ENCODE measurements at places on chromosomes 5 and 9. TPM values are rescaled to one million over a fixed set of nuclear protein-coding genes. Genes with fewer than 3 reads are reported as not detected.
A peak's percentile ranks its signal among the peaks of the same experiment; 100 is the strongest.

Gene IFNA16
- not detected for total RNA-seq

Gene CDC25C
- total RNA-seq, result 0.13 TPM

Gene ARHGEF39
- total RNA-seq, result not detected

Gene HMCN2
- total RNA-seq, result 2.8 TPM

Gene COL27A1
- 11.3 TPM for total RNA-seq

- no peak overlapping the region for H3K4me3 ChIP-seq
- H3K36me3 ChIP-seq, result no peaks in the 10 kb centered on the region
- no peaks in the 10 kb centered on the region for H3K27me3 ChIP-seq
- no peak for DNase-seq
- peaks cover 17% of the 10 kb centered on the region for H3K4me1 ChIP-seq
These were observed 189.5 kb downstream of the SEMA5A start for GRCh38 chr5:9356351-9356825.

DNA sequence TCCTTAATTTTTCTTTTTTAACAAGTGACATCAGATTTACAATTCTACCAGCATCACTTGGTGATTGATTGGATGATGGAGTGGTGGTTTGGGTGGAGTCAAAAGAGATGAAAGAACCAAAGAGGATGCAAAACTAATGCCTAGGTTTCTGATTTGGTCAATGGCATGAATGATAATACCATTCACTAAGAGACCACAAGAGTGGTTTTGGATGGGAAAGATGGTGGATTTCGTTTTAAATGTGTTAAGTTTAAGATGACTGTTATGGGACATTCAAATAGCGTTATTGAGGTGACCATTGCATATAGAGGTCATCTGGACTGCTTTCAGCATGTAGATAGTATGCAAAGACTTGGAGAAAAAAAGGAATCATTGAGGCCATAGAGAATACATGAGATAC, 3.6 kb downstream of the SMC5 start:
- H3K36me3 ChIP-seq, result no peaks in the 10 kb centered on the region
- no peaks in the 10 kb centered on the region for H3K27me3 ChIP-seq
- peaks cover 18% of the 10 kb centered on the region for H3K4me1 ChIP-seq
- H3K27ac ChIP-seq, result no peak overlapping the region
- H3K4me3 ChIP-seq, result no peak overlapping the region

GRCh38 chr9:135350003-135350315, 129.6 kb upstream of the PPP1R26 start:
- no peak overlapping the region for H3K4me3 ChIP-seq
- DNase-seq, result no peak
- H3K4me1 ChIP-seq, result no peaks in the 10 kb centered on the region
- no peaks in the 10 kb centered on the region for H3K36me3 ChIP-seq

DNA sequence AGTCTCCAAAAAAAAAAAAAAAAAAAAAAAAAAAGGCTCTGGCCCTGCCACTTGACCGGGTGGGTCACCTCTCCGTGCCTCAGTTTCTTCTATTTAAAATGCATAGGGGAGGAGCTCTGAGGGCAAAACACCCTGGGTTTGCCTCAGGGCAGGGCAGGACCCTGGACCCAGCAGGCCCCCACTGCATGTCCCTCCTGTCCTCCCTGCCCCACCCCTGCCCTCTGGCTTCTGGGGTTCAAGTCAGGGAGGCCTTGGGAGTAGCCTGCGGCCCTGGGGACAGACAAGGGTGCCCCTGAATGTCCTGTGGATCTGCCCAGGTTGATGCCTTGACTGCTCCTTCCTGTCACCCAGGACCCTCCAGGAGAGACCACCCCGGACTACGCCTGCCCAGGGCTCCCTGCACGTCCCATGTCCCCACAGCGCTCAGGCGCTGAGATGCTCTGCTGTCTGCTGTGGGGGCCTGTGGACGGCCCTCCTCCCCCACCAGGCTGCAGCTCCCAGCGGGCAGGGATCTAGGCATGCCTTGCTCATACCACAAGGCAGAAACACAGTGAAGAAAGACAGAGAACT, 35.4 kb downstream of the ADAMTS2 start:
- H3K36me3 ChIP-seq, result no peaks in the 10 kb centered on the region
- H3K27ac ChIP-seq, result no peak overlapping the region
- peaks cover 11% of the 10 kb centered on the region for H3K4me1 ChIP-seq
- no peaks in the 10 kb centered on the region for H3K27me3 ChIP-seq
- peak; percentile 5 for DNase-seq
- H3K4me3 ChIP-seq, result no peak overlapping the region

- no peaks in the 10 kb centered on the region for H3K27me3 ChIP-seq
- H3K4me3 ChIP-seq, result no peak overlapping the region
- DNase-seq, result no peak
- H3K36me3 ChIP-seq, result no peaks in the 10 kb centered on the region
- no peaks in the 10 kb centered on the region for H3K4me1 ChIP-seq
These were observed 585.7 kb upstream of the ZNF608 start for GRCh38 chr5:125331987-125332598.

DNA sequence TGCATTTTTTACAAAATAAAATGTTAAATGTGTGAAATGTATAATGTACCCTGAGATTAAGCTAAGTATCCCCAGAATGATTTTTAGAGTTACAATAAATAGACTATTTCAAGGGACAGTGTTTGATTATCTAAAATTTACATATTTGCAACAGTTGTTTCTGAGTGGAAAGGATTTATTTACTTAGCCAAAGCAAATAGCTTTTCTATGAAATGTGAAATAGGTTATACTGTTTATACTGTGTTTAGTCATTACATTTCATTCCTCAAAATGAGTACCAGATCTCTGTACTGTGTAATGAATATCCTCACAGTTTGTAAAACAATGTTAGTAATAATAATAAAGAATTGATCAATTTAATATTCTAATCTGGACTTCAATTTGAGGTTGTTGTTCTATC, 1019.0 kb downstream of the NR2F1-AS1 start:
- H3K27me3 ChIP-seq, result no peaks in the 10 kb centered on the region
- DNase-seq, result no peak
- H3K4me3 ChIP-seq, result no peak overlapping the region
- no peaks in the 10 kb centered on the region for H3K36me3 ChIP-seq
- no peaks in the 10 kb centered on the region for H3K4me1 ChIP-seq

DNA sequence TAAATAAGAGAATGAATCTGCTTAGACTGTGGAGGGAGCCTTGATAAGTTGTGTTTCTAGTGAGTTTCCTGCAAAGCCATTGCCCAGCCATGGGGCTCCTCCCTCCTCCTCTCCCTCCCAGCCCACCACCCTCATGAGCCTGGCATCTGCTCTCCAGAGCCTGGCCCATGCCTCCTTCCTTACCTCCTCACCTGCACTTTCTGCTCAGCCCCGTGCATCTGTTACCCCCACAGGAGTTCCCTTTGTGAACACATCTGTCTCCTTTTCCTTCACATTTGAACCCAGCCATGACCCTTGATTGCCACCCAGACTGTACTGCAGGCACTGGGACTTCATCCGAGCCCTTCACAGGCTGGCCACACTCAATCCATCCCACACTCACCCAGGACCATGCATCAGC, 395.6 kb downstream of the IRX2 start:
- H3K36me3 ChIP-seq, result no peaks in the 10 kb centered on the region
- H3K27me3 ChIP-seq, result no peaks in the 10 kb centered on the region
- no peak overlapping the region for H3K4me3 ChIP-seq

DNA sequence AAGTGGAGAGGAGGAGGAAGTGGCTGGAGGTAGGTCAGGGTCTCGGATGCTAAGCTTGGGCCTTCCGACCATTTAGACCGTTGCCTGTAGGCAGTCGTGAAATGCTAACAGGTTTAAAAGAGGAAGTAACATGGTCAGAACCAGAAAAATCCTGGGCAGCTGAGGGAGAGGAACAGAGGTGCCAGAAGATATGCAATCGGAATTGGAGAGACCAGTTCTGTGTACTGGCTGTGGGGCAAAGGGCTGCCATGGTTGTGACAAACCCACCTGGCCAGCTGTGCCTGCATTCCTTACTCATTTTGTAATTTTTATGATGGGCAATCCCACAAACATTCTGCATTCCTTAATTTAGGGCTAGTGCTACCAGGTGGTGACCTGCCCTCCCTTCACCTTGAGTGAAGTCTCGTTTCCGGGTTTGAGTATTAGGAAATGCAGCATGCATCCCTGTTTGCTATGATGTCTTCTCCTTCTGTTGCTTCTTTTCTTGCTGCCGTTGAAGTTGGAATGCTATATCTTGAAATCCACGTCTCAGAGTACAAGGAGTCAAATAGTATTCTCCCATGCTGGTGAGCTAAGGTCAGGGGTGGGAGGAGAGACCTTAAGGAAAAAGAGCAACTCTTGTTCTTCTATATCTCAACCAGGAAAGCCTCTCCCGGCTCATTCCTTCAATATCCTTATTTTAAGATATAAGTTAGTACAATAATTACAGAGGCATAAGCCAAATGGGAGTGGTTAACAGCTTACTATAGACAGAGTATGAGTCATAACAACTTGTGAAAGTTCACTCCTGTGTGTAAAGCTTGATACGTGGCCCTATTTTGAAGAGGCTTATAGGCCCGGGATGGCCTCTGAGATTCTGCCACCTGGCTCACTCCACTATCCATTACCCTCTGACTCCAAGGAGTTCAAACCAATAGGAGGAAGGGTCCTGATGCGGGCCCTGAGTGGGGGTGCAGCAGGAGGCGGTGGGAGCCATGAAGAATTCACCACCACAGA, 37.0 kb downstream of the B4GALT1 start:
- H3K36me3 ChIP-seq, result peaks cover 73% of the 10 kb centered on the region
- peak overlapping the region; percentile 28 for H3K27ac ChIP-seq
- H3K27me3 ChIP-seq, result no peaks in the 10 kb centered on the region
- H3K4me1 ChIP-seq, result peaks cover 81% of the 10 kb centered on the region
- DNase-seq, result no peak

- H3K27me3 ChIP-seq, result no peaks in the 10 kb centered on the region
- H3K36me3 ChIP-seq, result no peaks in the 10 kb centered on the region
- no peaks in the 10 kb centered on the region for H3K4me1 ChIP-seq
- no peak overlapping the region for H3K4me3 ChIP-seq
- no peak for DNase-seq
These were observed 14.8 kb upstream of the TMC1 start for GRCh38 chr9:72506615-72507014.

DNA sequence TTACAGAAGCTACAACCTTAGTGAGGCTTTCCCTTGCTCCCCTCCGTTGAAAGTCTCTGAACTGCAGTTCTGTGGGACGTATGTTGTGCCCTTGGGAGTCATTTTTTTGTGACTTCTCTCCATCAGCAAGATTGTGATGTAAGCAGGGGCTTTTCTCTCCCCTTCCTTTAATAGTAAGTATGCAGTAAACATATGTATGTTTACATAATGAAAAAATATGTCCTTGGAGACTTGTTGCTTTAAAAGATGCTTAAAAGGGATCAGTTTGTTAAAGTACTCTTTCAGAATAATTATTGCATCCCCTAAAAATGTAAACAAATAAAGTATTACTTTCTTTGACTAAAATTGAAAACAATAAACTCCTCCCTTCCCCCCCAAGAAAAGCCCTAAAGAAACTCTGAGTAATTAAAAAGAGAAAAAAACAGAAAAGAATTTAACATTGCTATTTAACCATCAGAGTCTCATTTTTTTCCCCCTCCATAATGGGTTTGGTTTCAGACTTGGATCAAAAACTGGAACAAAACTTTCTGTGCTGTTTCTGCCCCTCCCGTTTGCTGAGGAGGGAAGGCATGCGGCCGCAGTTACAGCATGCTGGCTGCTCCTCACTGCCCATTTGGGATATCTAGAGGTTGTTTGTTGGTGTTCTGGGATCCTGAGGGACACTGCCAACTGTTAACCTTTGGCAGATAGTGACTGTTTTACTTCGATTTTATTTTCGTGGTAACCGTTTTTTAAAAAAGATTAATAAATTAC, 40.2 kb downstream of the TRIO start:
- no peak overlapping the region for H3K4me3 ChIP-seq
- no peaks in the 10 kb centered on the region for H3K36me3 ChIP-seq
- no peaks in the 10 kb centered on the region for H3K27me3 ChIP-seq
- H3K4me1 ChIP-seq, result peaks cover 51% of the 10 kb centered on the region
- peak overlapping the region; percentile 36 for H3K27ac ChIP-seq

DNA sequence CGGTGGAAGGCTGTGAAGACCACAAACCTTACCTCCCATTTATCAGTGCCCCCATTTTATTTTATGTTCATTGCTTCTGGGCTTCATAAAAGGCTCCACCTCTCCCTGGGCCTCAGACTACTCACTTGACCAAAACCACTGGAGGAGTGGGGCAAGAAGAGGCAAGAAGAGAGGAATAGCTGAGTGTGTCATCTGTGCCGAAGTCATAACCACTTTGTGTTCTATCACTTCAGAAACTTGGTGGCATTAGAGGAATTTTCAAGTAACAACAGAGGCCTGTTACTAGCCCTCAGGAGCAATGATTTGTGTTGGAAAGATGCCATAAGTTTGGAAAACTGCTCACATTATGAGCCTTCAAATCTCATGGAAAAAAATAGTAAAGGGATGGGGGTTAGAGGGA, 88.7 kb upstream of the PIK3R1 start:
- H3K27me3 ChIP-seq, result no peaks in the 10 kb centered on the region
- H3K36me3 ChIP-seq, result no peaks in the 10 kb centered on the region
- DNase-seq, result no peak
- no peak overlapping the region for H3K27ac ChIP-seq
- H3K4me3 ChIP-seq, result no peak overlapping the region

DNA sequence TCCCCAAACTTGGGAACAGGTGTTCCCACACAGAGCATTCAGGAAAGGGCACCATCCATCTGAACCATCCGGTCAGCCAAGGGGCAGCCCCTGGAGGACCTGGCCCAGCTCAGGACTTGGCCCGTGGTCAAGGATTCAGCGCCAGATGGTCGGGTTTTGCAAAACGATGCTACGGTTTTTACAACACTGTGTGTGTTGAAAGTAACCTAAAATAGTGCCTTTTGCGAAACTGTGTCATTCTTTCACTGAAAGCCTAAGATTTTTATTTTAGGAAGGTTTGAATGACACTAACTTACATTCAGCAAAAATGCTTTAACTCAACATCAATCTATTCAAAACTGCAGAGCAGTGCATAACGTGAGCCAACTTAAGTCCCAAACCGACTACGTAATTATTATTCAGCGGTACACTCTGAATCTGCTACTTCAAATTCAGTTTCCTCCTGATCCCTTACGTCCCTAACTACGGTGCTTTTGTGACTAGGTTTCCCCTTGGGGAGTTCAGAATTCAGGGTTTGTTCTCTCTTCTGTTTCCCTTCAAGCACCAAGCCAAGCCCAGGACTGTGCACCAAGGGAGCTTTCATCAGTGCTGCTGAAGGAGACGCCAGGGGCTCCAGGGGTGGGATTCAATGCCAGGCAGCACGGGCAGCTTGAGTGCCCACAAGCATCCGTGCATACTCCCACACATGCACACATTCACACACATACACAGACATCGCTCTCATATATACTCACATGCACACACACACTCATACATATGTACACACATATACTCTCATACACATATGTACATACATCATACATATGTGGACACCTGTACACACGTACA, 25.8 kb downstream of the LPCAT1 start:
- no peak for DNase-seq
- H3K27me3 ChIP-seq, result no peaks in the 10 kb centered on the region
- H3K4me3 ChIP-seq, result no peak overlapping the region
- H3K4me1 ChIP-seq, result peaks cover 14% of the 10 kb centered on the region
- no peak overlapping the region for H3K27ac ChIP-seq
- peaks cover 19% of the 10 kb centered on the region for H3K36me3 ChIP-seq

GRCh38 chr5:142683881-142684505, 1.9 kb downstream of the FGF1 start:
- peak overlapping the region; percentile 76 for H3K27ac ChIP-seq
- no peak overlapping the region for H3K4me3 ChIP-seq
- H3K27me3 ChIP-seq, result no peaks in the 10 kb centered on the region

Data from heart right ventricle (tissue), 16 donors.